RCC 7860 (cell line): ENCODE measurements at places on chromosomes 1 and 21.

DNA sequence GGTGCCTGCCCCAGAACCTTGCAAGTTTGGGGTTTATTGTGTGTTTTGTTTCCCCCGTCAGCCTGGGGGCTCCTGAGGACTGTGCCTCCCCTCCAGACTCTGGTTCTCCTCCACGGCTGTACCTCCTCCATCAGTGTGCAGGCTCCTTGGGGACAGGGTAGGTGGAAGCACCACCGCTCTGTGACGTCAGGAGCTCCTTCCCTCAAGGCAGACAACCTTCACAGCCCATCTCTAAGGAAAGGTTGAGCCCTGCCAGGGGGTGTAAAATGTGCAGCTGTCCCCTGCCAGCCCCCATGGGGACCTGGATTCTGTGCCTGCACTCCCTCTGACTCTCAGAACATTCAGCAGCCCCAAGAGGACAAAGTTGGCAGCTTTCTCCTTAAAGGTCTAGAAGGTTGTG, 465 bp upstream of the HSPB7 start:
- DNase-seq = no peak

- peak; percentile 83 for DNase-seq
These were observed 96.9 kb downstream of the ATP6V1G3 start for GRCh38 chr1:198443365-198444233.

DNA sequence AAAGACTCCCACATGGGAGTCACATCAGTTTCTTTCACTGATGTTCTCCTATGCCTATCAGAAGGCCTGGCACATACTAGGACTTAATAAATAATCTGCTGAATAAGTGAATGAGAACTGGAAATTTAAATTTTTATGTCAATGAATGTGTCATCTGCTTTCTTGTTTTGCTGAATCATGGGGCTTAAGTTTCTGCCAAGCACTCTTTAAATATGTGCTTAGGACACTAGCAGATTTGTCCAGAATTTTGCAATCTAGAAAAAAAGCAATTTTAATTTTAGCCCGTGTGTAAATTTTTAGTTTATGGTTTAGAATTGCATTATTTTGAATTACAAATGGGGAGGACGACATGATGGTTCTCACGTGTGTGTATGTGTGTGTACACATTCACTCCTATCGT, 803.1 kb downstream of the USP25 start:
- no peak for DNase-seq

GRCh38 chr1:25813071-25813733, 6.6 kb upstream of the MTFR1L start:
- no peak for DNase-seq

DNA sequence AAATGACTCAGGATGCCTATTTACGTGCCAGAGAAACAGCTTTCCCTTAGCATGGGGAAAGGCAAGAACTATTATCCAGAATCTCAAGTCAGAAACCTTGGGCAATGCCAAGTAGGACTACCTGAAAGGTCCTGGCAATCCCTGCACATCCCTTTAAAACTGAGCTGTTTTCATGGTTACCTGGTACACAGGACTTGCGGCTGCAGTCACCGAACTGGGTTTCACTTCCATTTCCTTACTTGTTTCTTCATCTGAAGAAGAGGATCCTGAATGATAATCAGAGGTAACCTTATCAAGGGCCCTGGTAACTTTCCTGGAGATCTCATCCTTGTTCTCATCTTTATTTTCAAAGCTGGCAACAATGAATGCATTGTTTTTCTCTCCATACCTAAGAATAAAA, 14.3 kb downstream of the BTG3 start:
- no peak for DNase-seq

GRCh38 chr21:38863291-38863690, 57.6 kb downstream of the ETS2 start:
- DNase-seq = no peak

- DNase-seq = no peak
These were observed 33.3 kb upstream of the CNTN2 start for GRCh38 chr1:205009670-205010069.

DNA sequence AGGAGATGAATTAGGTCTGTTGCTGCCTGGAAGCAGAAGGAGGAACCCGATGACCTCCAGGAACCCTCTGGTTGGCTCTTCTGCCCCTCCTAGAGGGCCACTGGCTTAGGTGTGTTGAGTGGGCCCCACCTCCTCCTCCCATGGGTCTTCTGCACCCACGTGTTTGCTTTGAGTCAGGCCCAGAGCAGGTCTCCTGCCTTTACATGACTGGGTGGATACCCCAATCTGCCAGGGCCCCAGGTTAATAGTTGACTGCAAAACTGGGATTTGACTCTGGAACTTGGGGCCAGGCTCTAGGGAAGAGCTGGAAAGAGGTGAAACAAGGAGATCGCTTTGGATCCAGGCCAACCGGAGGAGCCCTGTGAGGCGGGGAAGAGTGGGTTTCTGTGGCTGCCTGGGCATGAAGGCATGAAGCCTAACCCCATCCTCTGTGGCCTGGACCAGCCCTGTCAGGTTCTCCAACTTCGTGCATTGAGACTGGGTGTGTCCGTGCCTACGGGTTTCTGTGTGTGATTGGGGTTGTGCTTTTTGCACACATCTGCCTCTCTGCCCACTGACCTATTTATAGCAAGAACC, 7.8 kb upstream of the LAD1 start:
- DNase-seq = peak; percentile 74

- peak; percentile 54 for DNase-seq
These were observed 390.6 kb downstream of the PTPRC start for GRCh38 chr1:199029401-199029800.
